Gastrocnemius medialis (tissue), 4 donors: ENCODE measurements at places on chromosomes 7 and 10.

GRCh38 chr7:2529161-2530070, 9.8 kb downstream of the LFNG start:
- peak; percentile 48 for DNase-seq

- DNase-seq: no peak
These were observed 7.0 kb downstream of the LZTS2 start for GRCh38 chr10:101006593-101007098.

- DNase-seq: no peak
These were observed 181.3 kb downstream of the TAX1BP1 start for GRCh38 chr7:27921081-27921836.

DNA sequence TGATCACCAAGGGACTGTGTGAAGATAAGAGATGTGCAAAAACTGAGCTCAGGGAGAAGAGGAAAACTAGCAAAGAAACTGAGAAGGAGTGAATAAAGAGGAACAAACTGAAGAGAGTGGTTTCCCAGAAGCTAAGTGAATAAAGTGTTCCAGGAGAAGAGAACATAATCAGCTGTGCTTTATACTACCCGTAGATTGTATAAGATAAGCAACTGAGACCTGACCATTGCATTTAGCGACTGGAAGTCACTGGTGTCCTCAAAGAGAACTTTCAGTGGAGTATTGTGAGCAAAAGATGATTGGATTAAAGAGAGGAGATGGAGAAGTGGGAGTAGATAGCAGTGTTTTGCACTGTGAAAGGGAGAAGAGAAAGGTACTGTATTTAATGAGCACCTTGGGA, 14.6 kb downstream of the PHTF2 start:
- no peak for DNase-seq

GRCh38 chr7:66556549-66557213, 72.0 kb upstream of the KCTD7 start:
- DNase-seq: no peak

GRCh38 chr7:33504266-33504665, 374.9 kb downstream of the BBS9 start:
- DNase-seq: no peak

DNA sequence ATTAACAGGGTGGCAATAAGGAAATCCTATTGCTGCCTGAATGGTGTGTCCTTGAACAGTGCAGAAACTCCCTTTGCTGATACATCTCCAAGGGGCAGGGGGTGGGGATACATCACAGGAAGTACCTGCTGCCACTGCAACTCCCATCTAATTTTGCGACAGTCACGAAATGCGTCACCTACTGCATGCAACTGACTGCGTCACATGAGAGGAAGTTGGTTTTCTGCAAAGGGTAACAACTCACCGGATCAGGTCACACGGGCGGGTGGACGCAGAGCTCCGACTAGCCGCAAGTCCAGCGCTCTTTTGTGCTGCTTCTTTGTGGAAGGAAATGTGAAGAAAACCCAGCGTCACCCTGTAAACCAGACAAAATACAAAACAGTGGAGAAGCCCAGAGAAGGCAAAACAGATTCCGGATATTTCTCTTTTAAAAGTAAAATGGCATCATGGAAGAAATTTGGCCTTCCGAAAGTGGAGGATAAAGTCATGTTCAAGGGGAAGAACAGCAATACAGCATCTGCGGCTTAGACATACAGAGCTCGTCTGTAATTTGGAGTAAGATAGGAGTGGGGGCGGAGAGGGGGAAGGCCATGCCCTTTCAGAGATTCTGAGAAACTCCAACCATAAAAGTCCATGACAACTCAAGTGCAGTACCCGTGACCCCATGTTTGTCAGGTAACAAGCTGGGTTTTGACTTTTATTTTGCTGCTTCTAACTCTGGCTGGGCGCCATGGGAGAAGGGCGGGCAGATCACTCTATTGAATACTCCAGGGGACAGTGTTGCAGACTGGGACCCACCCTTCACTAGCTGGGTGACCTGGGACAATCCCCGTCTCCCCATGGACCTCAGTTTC, 32.3 kb upstream of the PLEKHS1 start:
- no peak for DNase-seq

GRCh38 chr7:93442478-93443224, 131.9 kb downstream of the CALCR start:
- no peak for DNase-seq

- no peak for DNase-seq
These were observed 107.8 kb upstream of the PPP1R3A start for GRCh38 chr7:114026486-114027089.

GRCh38 chr10:71645185-71645584, 74.4 kb downstream of the C10orf105 start:
- no peak for DNase-seq

GRCh38 chr10:95312986-95313495, 22.2 kb upstream of the PDLIM1 start:
- DNase-seq: no peak

- no peak for DNase-seq
These were observed 396.7 kb upstream of the SORCS1 start for GRCh38 chr10:107561136-107561650.

DNA sequence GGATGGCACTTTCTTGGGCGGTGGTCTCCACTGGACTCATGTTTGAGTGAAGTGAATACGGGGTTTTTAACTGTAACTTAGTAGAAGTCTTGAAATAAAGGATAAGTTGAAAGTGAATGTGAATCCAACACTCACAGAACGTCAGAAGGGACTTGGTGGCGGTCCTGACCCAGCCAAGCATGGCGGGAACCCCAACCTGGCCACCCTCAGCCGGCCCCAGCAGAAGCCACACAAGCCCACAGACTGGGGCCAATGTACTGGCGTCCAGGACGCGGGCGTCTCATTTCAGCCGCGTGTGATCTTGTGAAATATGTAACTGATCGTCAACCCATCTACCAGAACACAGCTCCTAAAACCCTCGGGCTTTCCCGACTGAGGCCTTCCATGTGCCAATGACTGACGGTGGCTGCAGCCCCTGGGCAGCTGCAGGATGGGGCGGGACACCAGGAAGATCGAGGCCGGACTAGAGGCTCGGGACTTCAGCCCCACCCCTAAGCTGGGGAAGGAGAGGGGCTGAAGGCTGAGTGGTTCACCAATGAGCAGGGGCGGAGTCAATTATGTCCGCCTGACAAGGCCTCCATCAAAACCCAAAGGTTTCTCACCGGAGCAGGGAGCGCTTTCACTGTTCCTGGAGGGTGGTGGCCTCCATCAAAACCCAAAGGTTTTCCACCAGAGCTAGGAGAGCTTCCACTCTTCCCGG, 161.5 kb downstream of the MAD1L1 start:
- DNase-seq: no peak

GRCh38 chr10:114347241-114347640, 57.1 kb downstream of the AFAP1L2 start:
- no peak for DNase-seq

- DNase-seq: no peak
These were observed 706.0 kb upstream of the AUTS2 start for GRCh38 chr7:68892236-68892635.

- no peak for DNase-seq
These were observed 19.4 kb upstream of the TM9SF3 start for GRCh38 chr10:96606216-96606615.

GRCh38 chr7:129146237-129146979, 1.9 kb downstream of the TSPAN33 start:
- no peak for DNase-seq

- no peak for DNase-seq
These were observed 8.2 kb upstream of the RBP3 start for GRCh38 chr10:47339759-47340607.

GRCh38 chr7:127950233-127950935, 80.9 kb downstream of the LRRC4 start:
- no peak for DNase-seq
